ENCODE measurements at places on chromosomes 13 and 19.

- DNase-seq, result no peak
Measured at GRCh38 chr19:34692549-34692948, 15.1 kb downstream of the ZNF302 start.

DNA sequence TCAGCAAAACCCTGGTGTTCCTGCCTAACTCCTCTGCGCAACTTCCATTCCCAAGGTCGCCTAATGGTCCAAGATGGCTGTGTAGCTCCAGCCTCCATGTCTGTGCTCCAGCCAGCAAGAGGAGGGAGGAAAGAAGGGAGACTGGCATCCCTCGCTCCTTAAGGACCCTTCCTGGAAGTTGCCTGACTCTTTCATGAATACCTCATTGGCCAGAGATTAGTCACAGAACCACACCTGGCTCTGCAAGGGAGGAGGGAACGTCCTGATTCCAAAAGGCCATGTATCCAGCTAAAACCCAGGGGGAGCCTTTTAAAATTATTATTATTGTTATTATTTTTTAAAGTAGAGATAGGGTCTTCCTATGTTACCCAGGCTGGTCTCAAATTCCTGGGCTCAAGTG, 4.8 kb downstream of the KCNK6 start:
- DNase-seq, result no peak

DNA sequence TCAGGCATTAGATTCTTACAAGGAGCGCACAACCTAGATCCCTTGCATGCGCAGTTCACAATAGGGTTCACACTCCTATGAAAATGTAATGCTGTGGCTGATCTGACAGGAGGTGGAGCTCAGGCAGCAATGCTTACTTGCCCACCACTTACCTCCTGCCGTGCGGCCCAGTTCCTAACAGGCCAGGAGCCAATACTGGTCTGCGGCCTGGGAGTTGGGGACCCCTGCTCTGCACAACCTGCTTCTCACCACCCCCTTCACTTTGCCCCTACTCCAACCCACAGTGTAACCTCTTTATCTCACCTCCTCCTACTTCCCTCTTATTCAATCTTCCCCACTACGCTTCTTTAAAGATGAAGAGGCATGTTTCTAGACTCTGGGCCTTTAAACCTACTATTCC, 240.2 kb downstream of the RGCC start:
- DNase-seq, result no peak

GRCh38 chr19:47436712-47437401, 17.5 kb upstream of the MEIS3 start:
- peak; percentile 60 for DNase-seq

DNA sequence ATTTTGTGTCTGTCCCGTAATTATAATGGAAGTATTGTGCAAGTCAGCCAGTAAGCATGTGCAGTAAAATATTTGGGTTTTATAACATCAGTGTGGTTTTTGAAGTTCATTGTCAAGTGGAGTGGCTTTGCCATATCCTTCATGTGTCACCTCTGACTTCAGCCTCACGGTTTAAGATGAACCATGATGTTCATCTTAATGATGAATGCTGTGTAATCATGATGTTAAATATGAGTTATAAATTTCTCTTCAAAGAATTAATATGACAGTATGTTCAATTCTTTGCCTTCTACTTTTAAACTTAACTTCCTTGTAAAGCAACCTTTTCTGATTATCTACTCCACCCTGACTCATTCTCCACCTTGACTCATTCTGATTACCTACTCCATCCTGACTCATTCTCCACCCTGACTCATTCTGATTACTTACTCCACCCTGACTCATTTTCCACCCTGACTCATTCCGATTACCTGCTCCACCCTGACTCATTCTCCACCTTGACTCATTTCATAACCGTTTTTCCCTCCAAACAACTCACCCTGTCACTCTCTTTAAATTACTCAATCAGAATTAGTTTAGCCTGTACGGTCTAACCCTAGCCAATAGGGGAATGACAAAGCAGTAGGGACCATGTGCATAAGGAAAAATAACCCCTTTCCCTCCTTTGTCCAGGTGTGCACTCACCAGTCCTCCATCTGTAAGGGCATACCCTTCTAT, 50.3 kb upstream of the ANKRD10 start:
- peak; percentile 96 for DNase-seq

- DNase-seq, result no peak
Measured at GRCh38 chr19:5881543-5882299, 11.4 kb upstream of the FUT5 start.

GRCh38 chr19:8584965-8585893, 8.0 kb upstream of the MYO1F start:
- no peak for DNase-seq

GRCh38 chr13:59266478-59267063, 897.2 kb downstream of the DIAPH3 start:
- no peak for DNase-seq

DNA sequence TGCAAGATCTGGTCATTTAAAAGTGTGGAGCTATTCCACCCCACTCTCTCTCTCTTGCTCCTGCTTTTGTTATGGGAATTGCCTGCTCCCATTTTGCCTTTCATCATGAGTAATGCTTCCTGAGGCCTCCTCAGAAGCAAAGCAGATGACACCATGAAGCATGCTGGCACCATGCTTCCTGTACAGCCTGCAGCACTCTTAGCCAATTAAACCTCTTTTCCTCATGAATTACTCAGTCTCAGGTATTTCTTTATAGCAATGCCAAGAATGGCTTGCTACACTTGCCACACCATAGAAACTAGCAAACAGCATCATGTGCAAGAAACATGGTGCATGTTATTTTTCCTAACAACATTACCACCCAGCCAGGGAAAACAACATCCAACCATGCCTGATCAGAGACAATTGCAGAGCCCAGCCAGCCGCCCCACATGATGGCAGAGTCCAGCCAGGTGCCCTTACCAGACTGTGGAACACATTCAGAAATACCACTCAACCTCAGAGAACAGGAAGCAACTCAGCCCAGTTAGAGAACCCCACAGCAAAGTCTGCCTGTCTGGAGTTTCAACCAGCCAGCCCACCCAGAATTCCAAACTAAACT, 36.9 kb downstream of the SYDE1 start:
- no peak for DNase-seq

Measured in T-helper 2 cell (primary cell).